Activated CD8-positive, alpha-beta memory T cell treated with anti-CD3 and anti-CD28 coated beads, Interleukin-2, amount 50 U/mL, for 48 hours (primary cell): ENCODE measurements at places on chromosomes 12 and 14.
A peak's percentile ranks its signal among the peaks of the same experiment; 100 is the strongest.

DNA sequence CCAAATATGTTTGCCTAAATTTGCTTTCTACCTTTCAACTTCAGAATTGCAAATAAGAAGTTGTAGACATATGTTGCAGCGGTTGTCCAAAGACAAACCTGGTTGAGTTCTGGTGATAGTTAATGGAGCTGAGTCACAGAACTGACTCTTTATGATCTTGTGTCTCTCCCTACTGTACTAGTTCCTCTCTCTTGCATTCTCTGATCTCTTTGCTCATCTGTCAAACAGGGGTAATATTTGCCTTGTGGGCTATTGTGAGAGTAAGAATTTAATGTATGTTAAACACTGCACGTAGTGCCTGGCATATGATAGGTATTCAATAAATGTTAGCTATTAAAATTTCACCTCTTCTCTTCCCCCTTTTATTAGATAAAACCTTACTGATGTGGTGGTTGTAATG is 283.5 kb upstream of the RGS6 start:
- DNase-seq: no peak

DNA sequence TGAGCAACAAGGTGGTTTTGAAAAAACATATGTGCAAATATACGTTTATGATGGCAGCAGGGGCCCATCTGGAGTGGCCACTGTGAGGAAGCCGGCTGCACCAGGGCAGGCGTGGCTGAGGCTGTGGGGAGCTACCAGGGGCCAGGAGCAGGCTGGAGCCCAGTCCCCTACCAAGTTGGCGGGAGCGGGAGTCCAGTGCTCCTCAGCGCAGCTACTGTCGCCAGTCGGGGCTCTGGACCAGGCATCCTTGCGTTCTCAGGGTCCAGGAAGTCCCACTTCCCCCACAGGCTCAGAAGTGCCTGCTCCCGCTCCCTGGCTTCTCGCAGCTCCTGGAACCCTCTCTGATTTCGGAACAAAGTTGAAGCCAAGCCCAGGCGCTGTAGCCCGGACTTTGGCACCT is 1377.5 kb upstream of the FLRT2 start:
- no peak for DNase-seq

- DNase-seq: no peak
These were observed 590.5 kb upstream of the ATP2B1 start for GRCh38 chr12:90299121-90299520.

- DNase-seq: peak; percentile 20
These were observed 34.1 kb downstream of the CYP46A1 start for GRCh38 chr14:99718031-99718810.

- no peak for DNase-seq
These were observed 543 bp upstream of the GLIPR1 start for GRCh38 chr12:75479963-75480461.

- peak; percentile 54 for DNase-seq
These were observed 138.9 kb downstream of the HMGA2 start for GRCh38 chr12:65962921-65963861.

DNA sequence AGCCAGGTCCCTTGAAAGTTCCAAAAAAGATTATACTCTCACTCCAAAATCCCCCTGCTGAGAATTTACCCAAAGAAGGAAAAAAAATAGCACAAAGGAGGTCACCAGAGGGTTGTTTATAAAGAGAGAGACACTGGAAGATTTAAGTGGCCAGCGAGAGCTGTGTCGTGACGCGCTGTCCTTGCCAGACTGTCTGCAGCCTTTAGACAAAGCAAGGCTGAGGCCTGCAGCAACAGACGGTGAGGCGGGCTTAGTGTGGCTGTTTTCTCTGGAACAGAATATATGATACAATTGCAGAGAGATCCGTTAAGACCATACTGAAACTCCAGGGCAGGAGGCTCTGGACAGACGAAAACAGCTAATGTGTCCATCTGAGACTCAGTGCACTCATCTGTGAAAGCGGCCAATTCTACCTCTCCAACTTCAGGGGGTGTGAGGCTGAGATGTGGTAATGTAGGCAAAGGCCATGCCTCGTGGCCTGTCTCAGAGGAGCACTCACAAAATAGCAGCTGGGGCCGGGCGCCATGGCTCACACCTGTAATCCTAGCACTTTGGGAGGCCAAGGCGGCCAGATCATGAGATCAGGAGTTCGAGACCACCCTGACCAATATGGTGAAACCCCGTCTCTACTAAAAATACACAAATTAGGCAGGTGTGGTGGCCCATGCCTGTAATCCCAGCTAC is 36.2 kb downstream of the ANAPC7 start:
- DNase-seq: no peak

GRCh38 chr12:57521525-57522010 is 1.1 kb upstream of the MBD6 start:
- DNase-seq: peak; percentile 74

- DNase-seq: no peak
These were observed 22.9 kb upstream of the CALM1 start for GRCh38 chr14:90373887-90374286.

GRCh38 chr14:21322716-21323115 is 42.8 kb downstream of the RPGRIP1 start:
- no peak for DNase-seq

GRCh38 chr12:13371797-13372196 is 175.3 kb downstream of the EMP1 start:
- no peak for DNase-seq

DNA sequence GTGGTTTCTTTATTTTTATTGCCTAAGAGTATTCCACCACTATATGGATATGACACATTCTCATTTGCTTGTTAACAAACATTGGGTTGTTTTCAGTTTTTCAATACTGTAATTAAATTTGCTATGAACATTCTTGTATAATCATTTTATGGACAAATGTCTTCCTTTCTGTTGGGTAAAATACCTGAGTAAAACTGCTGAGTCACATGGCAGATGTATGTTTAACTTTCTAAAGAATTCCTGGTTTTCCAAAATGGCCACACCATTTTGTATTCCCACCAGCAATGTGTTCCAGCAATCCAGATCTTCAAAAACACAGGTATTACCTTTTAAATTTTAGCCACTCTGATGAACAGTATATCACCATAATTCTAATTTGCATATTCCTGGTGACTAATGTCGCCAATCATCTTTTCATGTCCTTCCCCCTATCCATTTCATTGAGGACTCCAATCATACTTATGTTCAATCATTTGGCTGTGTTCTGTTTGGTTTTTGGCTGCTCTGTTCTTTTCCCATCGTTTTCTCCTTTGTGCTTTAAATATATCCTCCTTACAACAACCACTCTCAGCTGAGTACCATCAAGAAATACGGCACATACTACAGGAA is 36.0 kb downstream of the CDK17 start:
- no peak for DNase-seq

DNA sequence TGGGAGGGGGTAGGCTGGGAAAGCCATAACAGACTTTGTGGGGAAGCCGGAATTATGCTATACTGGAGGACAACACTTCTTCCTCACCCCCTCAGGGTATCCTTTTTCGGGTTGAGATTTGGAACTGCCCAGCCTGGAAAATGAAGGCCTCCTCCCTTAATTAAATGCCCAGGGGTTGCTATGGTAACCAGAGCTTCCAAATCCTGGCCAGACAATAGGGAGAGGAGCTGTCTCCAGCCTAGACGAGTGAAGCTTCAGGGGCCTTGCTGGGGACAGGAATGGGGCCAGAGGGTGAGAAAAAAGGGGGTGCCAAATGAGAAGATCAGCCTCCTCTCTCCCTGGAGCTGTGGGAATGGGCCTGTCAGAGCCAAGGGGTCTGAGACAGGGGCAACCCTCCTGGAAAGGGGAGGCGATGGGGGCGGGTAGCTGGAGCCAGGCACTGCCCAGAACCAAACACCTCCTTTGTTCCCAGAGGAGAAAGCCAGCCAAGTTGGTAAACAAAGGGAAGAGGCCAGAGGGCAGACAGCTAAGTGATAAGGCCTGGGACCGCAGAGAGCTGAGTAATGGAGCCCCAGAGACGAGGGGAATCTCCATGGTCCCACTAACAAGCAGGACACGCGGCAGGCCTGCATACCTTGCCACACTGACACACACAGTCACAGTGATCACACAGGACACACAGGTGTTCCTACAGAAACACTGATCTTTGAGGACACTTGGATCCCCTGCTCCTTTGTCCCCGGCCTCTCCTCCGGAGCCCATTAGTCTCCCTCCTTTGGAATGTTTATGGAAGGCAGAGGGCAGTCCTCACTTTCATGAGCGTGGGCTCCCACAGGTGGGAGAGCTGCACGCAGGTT is 17.9 kb upstream of the RND1 start:
- no peak for DNase-seq

DNA sequence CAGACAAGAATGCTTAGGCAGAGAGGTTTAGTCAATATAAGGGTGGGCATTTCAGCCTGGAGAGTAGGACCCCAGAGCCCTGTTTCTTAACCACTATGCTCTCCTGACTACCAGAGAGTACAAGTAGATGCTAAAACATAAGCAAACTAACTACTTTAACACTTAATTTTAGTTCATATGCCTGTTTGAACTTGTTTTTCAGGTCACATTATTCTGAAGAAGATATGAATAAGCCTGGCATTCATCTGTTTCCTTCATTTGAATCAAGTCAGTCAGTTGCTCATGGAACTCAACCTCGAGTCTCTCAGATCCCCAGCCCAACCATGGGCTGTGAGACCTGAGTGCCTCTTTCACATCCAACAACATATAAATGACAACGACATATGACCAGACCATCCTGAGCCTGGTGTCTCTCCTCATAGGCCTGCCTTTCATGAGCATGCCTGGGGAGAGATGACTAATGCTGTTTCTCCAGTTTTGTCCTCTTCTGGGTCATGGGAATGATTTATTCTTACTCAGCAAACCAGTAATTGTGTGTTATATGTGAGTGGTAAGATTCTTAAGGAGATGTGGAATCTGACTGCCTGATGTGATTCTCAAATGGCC is 251.1 kb upstream of the BTG1 start:
- no peak for DNase-seq

DNA sequence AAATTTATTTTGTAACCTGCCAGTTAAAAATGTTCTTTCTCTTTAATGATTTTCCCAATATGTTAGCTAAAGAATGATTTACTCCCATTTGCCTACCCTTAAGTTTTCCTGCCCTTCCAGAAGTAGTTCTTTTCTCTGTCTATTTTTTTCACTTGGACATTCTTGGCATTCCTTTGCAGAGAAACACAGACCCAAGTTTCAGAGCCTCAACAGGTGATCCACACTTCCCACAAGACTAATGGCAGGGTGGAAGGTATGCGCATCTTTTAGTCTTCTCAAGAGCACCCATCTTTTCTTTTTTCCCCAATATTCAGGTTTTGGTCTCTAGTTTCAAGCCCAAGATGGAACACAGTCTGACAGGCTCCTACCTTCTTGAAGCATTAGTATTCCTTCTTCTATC is 420.7 kb downstream of the ADAMTS20 start:
- no peak for DNase-seq

DNA sequence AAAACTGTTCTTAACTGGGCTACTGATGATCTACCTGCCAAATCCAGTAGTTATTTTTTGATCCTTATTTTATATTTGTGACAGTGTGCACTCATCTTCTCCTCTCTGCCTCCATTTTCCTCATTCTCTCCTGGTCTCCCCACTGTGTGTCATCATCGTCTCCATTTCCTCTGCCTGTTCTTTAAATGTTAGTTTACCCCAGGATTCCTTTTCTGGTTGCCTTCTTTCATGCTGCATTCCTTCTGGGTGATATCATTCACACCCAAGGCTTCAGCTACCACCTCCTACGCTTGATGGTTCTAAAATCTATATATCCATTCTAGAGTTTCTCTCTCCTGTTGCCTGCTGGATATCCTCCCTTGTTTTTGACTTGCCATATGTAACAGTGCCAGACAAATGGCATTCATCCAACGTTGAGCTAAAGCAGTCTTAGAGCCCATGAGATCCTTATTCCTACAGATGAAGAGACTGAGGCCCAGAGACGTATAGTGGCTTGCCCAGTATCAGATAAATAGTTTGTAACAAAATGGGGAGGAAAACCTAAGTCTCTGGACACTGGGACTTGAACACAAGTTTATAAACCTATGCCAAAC is 109.5 kb downstream of the DIP2B start:
- no peak for DNase-seq

- DNase-seq: no peak
These were observed 60.3 kb upstream of the GALNT9 start for GRCh38 chr12:132389526-132390286.

DNA sequence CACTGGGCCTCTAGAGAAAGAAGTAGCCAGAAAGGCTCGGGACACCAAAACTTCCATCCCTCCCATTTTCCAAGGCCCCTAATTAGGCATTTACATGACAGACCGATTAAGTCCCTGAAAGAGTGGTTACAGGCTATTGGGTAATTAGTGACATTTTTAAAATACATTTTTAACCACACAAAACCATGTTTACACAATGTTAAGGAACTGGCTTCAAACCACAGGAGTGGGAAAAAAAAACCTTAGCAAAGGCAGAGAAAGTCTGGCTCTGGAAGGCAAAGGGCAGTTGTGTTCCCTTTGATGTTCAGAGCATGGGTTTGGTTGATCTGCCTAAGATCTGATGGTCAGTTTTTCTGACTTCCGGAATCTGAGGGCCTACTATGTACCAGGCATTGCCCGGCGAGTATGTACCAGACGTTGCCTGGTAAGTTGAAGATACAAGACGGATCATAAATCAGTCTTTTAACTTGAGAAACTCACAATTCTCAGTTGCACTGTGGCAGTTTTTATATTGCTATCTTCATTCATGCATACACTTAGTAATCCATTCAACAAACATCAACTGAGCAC is 576.5 kb downstream of the MED13L start:
- no peak for DNase-seq

- DNase-seq: no peak
These were observed 1003.8 kb downstream of the TMTC2 start for GRCh38 chr12:83690465-83690864.

GRCh38 chr14:93044121-93044520 is 71.6 kb downstream of the ITPK1 start:
- no peak for DNase-seq

GRCh38 chr14:75877292-75877691 is 104.5 kb downstream of the TGFB3 start:
- DNase-seq: no peak

DNA sequence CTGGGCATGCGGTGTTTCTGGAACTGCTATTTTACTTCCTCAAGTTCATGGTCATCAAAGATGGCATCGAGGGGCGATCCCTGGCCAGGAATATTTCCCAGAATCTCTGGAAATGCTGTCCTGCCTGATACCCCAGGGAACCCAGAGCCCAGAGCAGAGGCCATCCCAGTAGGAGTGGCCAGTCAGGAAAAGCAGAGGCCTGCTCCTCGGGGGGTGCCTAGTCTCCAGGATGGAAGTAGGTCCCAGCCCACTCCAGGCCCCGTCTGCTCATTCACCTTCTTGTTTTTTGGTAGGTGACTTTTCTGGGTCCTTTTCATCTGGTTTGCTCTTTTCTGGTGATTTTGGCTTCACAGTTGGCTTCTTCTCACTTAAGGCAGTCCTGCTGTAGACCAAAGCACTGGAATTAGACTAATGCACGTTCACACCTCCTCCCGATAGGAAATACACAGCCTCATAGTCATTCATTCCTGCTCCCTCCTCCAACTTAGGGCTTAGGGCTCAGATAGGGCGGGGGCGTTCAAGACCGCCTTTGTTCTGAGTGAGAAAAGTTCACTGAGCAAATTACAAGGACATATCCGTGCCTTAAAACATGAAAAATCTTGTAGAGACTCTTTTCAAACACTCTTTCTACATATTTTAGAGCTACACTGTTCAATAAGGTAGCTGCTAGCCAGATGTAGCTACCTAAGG is 51.1 kb downstream of the TRAFD1 start:
- DNase-seq: no peak
